ENCODE measurements at places on chromosomes 1 and 21. TPM values are rescaled to one million over a fixed set of nuclear protein-coding genes. Genes with fewer than 3 reads are reported as not detected.

Gene CD1D
- 1.8 TPM for total RNA-seq

- H3K36me3 ChIP-seq = no peaks in the 10 kb centered on the region
- no peaks in the 10 kb centered on the region for H3K4me1 ChIP-seq
Measured at GRCh38 chr21:24204641-24205040, 1402.6 kb downstream of the MRPL39 start.

GRCh38 chr1:30475201-30475600 lies 248.2 kb downstream of the MATN1 start:
- H3K4me1 ChIP-seq = no peaks in the 10 kb centered on the region
- no peak overlapping the region for H3K4me3 ChIP-seq
- peaks cover 5% of the 10 kb centered on the region for H3K27me3 ChIP-seq
- H3K36me3 ChIP-seq = no peaks in the 10 kb centered on the region

- no peak for DNase-seq
- H3K27ac ChIP-seq = no peak overlapping the region
- no peaks in the 10 kb centered on the region for H3K27me3 ChIP-seq
- no peak overlapping the region for H3K4me3 ChIP-seq
- no peaks in the 10 kb centered on the region for H3K36me3 ChIP-seq
- no peaks in the 10 kb centered on the region for H3K4me1 ChIP-seq
Measured at GRCh38 chr1:2449636-2450454, 26.2 kb upstream of the PLCH2 start.

DNA sequence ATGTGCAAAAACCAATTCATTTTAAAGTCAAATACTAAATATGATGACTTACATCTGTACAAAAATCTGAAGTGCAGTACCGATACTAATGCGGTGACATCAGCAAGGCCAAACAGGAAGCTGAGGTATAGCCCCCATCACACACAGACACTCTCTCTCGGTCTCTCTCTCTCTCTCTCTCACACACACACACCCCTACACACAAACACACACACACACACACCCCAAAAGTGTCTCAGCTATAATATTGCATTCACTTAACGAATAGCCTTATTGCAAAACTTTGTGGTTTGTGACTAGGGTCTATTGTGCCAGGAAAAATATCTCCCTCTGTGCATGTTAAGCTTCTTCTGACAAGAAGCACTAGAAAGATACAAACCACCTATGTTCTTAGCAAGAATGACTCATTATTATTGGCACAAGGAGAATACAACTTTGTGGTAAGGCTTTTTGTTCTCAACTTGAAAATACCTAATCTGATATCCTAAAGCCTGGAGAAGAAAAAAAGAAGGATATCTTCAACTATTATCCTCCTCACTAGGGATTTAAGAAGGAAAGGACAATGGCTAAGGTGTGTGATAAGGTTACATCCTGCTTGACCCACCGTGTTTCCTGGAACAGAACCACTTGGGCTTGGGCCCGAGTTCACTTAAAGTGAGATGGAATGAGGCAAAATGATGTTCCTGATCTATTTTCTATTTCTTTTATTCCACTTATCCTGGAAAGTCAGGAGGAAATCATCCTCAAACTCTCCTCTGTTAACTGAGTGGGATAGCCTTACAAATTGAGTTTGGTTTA lies 107.1 kb downstream of the NIBAN1 start:
- peak overlapping the region; percentile 74 for H3K27ac ChIP-seq
- DNase-seq = peak; percentile 31
- no peaks in the 10 kb centered on the region for H3K27me3 ChIP-seq
- H3K4me3 ChIP-seq = no peak overlapping the region

GRCh38 chr1:3775490-3776230 lies 3.1 kb downstream of the SMIM1 start:
- H3K27ac ChIP-seq = peak overlapping the region; percentile 89
- no peaks in the 10 kb centered on the region for H3K27me3 ChIP-seq

GRCh38 chr1:11748294-11749202 lies 12.6 kb downstream of the AGTRAP start:
- H3K36me3 ChIP-seq = peaks cover 74% of the 10 kb centered on the region
- no peak overlapping the region for H3K27ac ChIP-seq
- DNase-seq = no peak

DNA sequence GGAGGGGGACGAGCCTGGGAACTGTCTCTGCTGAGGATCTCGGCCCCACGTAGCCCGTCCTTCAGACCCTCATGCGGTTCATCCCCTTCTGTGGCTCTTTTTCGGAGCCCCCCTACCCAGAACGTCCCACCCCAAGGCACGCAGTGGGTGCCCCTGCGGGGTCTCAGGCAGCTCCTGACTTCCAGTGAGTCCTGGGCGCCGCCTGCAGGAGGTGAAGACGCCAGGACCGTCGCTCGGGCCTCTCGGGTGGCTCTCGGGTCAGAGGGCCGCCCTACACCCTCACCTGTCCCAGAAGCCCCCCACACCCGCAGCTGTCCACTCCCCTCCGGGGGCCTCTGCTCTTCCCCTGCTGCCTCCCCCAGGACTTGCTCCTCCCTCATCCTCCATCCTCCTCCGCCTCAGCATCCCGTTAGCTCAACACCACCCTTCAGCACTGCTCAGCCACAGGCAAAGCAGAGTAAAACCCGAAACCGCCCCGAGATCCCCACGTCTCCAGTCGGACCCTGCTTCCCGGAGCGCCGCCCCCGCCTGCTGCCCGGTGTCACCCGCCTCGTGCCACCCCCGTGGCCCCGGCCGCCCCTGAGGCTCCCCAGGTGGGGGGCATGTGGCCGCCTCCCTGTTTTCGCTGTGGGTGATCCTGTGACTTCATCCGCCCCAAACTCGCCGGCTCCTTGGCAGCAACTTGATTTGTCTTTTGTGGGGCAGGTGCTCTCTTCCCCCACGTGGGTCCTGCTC lies 13.3 kb upstream of the POFUT2 start:
- peaks cover 13% of the 10 kb centered on the region for H3K4me1 ChIP-seq
- no peak overlapping the region for H3K4me3 ChIP-seq

GRCh38 chr1:222420633-222421032 lies 127.3 kb downstream of the HHIPL2 start:
- no peaks in the 10 kb centered on the region for H3K36me3 ChIP-seq
- no peak for DNase-seq
- no peaks in the 10 kb centered on the region for H3K27me3 ChIP-seq
- no peak overlapping the region for H3K4me3 ChIP-seq
- no peaks in the 10 kb centered on the region for H3K4me1 ChIP-seq
- H3K27ac ChIP-seq = no peak overlapping the region

DNA sequence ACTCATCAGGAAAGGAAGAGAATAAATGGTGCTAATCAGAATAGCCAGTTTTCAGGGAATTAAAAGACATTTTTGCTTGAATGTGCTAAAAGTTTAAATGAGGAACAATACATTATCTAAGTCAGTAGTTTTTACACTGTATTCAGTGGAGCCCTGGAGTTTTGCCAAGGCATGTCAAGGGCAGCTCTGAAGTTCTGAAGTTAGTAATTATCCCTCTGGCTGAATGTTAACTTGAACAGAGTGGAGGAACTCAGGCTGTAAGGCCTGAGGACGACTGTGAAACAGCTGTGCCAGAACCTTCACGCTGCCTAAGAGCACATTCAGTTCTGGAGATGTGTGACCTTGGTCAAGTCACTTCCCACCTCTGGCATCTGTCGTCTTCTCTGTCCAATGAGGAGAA lies 68.1 kb downstream of the EDEM3 start:
- H3K27me3 ChIP-seq = no peaks in the 10 kb centered on the region
- no peaks in the 10 kb centered on the region for H3K4me1 ChIP-seq
- no peak overlapping the region for H3K4me3 ChIP-seq
- DNase-seq = no peak

DNA sequence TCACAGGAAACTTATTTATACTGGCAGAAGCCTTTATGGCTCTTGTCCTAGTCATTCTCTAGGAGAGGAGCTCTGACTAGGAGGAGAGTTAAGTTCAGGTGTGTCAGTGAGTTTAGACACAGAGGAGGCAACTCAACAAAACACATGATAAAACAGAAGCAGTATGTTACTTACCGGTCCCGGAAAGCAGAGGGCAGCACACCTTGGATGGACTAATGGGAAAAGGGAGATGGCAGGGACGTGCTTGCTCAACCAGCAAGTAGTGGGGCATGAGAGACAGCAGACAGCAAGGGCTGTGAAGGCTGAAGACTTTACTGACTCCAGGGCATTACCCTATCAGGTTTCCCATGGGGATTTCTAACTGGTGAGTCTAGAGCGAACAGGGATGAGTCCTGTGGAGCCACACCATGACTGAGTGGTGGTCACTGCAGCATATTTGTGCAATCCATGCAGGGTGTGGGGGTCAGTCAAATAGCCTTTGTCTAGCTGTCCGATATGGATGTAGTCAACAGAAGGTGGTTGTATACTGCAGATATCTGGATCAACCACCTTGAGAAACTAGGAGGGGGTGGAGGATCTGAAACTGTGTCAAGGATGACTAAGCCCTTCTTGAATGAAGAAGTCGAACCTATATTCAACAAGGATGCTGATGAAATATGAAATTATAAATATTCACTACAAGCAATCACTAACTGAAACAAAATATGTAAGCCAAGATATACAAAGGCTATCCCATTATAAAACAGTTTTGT lies 596.3 kb upstream of the CHRM3 start:
- H3K4me3 ChIP-seq = no peak overlapping the region
- H3K27ac ChIP-seq = no peak overlapping the region
- no peaks in the 10 kb centered on the region for H3K4me1 ChIP-seq

DNA sequence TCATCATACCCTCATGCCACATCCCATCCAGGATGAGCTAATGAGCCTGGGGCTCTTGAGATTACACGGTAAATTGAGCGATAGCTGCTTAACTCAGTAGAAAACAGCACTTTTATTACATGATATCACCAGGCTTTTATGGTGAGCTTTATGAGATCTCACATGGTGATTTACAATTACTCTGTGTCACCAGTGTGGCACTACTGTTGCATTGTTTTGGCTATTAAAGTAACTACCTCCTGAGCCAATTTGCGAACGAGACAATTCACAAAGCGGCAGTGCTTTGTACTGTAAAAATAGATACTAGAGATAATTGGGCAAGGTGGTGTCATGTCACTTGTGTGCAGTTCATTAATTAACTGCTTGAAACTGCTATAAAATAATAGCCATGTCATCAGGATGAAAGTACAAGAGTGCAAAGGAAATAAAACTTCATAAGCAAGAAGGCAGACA lies 767.7 kb upstream of the ADGRL2 start:
- DNase-seq = no peak
- no peaks in the 10 kb centered on the region for H3K27me3 ChIP-seq
- H3K36me3 ChIP-seq = no peaks in the 10 kb centered on the region
- no peak overlapping the region for H3K4me3 ChIP-seq

DNA sequence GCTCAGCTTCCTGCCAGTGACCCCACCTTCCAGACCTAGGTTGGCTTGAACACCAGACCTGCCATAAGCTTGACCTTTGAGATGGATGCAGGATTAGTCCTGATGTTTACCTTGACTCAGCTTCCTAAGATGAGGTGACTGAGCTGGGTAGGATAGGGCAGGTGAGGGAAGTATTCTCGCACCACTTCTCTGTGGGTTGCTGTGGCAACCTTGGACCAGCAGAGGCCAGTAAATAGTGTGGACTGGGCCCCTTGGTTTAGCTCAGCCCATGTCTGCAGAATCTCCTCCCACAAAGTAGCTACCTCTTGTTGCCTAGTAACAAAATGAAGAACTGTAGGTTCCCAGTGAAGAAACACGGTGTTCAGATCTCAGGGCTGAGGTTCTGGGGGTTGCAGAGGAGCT lies 8.4 kb downstream of the RPS6KA1 start:
- no peak overlapping the region for H3K27ac ChIP-seq
- DNase-seq = no peak
- no peaks in the 10 kb centered on the region for H3K27me3 ChIP-seq
- no peaks in the 10 kb centered on the region for H3K4me1 ChIP-seq

GRCh38 chr1:52427152-52427551 lies 22.8 kb downstream of the PRPF38A start:
- H3K27ac ChIP-seq = no peak overlapping the region
- H3K27me3 ChIP-seq = no peaks in the 10 kb centered on the region
- no peak for DNase-seq
- no peak overlapping the region for H3K4me3 ChIP-seq
- peaks cover 63% of the 10 kb centered on the region for H3K36me3 ChIP-seq

DNA sequence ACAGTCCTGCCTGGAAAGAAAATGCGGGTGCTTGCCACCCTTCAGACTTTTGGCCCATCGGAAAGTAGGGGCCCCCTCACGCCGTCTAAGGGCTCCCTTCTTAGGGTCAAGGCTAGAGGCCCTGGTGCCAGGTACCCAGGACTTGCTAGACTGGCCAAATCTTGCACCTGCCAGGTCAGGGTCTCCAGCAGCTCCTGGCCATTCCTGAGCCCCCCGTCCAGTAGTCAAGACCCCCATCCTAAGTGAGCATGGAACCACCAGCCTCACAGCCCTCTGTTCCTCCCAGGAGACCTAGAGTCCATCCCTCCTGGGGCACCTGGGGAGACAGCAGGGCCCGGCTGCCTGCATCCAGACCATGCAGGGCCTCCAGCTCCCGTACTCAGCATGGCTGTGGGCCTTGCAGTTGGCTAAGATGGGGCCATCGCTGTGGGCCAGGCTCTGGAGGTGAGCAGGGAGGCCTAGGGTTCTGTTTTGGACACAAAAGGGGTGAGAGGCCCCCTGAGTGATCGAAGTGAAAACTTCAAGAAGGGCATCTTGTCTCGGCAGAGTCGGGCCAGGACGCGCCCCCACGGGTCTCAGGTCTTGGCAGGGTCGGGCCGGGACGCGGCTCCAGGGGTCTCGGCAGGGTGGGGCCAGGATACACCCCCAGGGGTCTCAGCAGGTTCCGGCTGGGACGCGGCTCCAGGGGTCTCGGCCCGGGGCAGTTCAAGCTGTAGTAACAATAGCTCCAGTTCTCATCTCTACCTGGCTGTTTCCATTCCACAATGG lies 5.9 kb downstream of the FNDC10 start:
- DNase-seq = no peak
- no peaks in the 10 kb centered on the region for H3K4me1 ChIP-seq
- no peak overlapping the region for H3K27ac ChIP-seq
- no peak overlapping the region for H3K4me3 ChIP-seq
- no peaks in the 10 kb centered on the region for H3K27me3 ChIP-seq

Gene NSL1
- 44.7 TPM for total RNA-seq

GRCh38 chr1:176141449-176141848 lies 65.6 kb downstream of the COP1 start:
- H3K27me3 ChIP-seq = no peaks in the 10 kb centered on the region
- no peaks in the 10 kb centered on the region for H3K4me1 ChIP-seq
- no peak overlapping the region for H3K4me3 ChIP-seq

Gene CYP4X1
- 42.1 TPM for total RNA-seq

Gene TMEM61
- total RNA-seq = 0.84 TPM

DNA sequence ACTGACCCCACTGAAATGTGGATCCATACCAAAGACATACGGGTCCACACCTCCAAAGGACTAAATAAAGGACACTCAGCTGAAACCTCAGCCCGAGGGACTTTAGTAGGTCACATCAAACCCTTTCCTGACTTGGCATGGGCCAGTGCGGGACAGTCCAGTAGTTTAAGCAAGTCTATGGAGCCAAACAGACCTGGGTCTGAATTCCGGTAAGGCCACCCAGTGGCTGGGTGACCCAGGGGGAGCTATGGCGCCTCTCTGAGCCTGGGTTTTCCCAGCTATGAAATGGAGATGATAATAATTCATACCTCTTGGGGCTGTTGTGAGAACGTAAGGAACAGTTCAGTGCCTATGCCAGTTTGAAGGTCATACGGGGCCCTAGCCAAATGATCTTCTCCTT lies 36.2 kb upstream of the ZBTB40 start:
- H3K4me1 ChIP-seq = no peaks in the 10 kb centered on the region
- H3K27ac ChIP-seq = no peak overlapping the region
- no peak overlapping the region for H3K4me3 ChIP-seq
- H3K36me3 ChIP-seq = no peaks in the 10 kb centered on the region
- no peaks in the 10 kb centered on the region for H3K27me3 ChIP-seq
- DNase-seq = no peak

Gene C1orf185
- total RNA-seq = not detected

Gene SYT11
- 54.2 TPM for total RNA-seq

Data from tibial nerve (tissue), 4 donors.